Naive B cell (primary cell): ENCODE measurements at places on chromosomes 2 and 18. TPM values are rescaled to one million over a fixed set of nuclear protein-coding genes. Genes with fewer than 3 reads are reported as not detected.

The CDH19 gene
- not detected for polyA plus RNA-seq

The RASGRP3 gene
- polyA plus RNA-seq: 71.2 TPM

DNA sequence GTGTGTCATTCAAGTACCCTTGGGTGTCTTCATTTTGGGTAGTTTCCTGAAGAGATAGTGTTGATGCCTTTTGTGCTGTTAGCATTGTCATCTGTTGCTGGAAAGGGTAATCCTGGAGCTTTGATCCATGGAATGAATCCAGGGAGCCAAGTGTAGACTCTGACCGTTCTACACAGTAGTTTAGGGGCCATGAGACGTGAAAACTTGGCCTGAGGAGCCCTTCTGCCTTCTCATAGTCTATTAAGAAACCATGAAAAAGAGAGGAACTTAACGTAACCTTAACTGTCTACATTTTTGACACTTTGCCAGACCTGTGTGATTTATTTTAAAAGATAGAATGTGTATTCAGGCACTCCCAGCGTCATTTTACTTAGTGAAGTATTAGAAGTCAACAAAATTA lies 194.0 kb downstream of the BABAM2 start:
- no peak for DNase-seq

DNA sequence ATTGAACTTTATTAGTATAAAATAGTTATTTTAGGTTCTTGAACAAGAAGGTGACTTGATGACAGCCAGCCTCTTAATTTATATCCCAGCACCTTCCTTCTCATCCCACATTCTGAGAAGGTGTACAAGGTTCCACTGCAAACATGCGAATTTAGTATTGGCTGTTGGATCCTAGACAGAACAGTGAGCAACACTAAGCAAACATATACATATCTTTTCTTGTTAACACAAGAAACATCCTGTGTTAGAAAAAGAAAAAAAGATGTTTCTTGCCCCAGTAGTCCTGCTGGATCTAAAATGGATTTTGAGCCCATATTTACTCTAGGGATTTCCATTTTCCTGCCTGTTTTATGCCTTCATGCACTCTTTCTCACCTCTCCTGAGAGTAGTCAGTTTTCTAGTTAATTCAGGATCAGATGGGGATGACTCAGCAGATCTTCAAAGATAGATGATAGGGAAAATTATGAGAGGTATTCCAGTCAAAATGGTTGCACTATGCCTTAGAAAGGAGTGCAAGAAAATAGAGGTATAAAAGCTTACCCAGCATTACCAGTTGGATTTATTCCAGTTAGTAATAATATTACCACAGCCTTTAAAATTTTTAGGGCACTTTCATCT lies 336.5 kb downstream of the MEIS1 start:
- DNase-seq: no peak

The FARSB gene
- 32.7 TPM for polyA plus RNA-seq

DNA sequence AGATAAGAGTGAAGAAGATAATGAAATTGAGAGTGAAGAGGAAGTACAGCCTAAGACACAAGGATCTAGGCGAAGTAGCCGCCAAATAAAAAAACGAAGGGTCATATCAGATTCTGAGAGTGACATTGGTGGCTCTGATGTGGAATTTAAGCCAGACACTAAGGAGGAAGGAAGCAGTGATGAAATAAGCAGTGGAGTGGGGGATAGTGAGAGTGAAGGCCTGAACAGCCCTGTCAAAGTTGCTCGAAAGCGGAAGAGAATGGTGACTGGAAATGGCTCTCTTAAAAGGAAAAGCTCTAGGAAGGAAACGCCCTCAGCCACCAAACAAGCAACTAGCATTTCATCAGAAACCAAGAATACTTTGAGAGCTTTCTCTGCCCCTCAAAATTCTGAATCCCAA lies 15.7 kb downstream of the MSH6 start:
- no peak for DNase-seq

GRCh38 chr2:231682603-231683291 lies 25.6 kb upstream of the PTMA start:
- no peak for DNase-seq

The FOXI3 gene
- polyA plus RNA-seq: not detected

GRCh38 chr2:155961641-155962040 lies 370.9 kb downstream of the NR4A2 start:
- DNase-seq: no peak

The RGPD4 gene
- polyA plus RNA-seq: not detected

DNA sequence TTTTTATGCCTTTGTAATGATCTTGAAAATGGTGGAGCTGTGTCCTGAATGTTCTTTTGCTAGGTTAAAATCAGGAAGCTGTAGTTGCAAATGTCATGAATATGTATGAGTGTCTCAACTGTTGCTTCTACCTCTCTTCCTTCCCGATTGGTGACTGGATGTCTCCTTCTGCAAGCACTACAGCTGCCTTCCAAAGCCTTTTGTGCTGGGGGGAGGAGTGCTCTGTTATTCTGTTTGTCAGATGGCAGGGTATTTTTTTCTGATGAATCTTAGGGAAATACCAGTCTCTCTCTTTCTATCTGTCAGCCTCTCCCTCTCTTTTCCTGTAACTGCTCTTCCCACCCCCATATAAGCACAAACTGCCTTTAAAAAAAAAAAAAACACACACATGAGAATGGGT lies 1396.3 kb upstream of the CELF4 start:
- no peak for DNase-seq

DNA sequence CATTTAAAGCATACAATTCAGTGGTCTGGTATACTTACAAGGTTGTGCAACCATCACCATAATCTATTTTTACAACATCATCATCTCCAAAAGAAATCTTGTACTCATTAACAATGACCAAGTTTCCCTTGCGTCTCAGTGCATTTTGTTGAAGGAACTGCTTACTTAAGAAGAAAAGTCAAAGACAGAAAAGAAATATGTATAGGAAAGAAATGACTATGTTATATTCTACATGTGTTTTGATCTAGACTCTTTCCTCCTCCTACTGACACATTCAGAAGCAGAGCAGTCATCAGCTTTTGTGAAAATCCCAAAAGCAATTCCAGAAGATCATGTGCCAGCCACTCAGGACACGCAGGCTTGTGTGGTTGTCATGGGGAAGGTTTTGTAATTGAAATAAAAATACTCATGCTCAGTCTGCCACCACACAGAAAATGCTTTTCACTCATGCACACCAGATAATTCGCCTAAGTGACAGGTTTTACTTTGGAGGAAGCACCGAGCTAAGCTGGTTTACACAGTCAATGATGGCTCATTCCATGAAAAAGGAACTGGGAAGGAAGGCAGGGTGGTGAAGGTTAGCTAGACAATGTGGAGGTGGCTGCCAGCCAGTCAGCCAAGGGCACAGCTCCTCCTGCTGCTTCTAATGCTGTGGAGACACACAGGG lies 158.5 kb upstream of the REV1 start:
- no peak for DNase-seq

The FSHR gene
- not detected for polyA plus RNA-seq

GRCh38 chr2:37795938-37796337 lies 124.5 kb upstream of the CDC42EP3 start:
- no peak for DNase-seq

The VWA3B gene
- polyA plus RNA-seq: not detected

DNA sequence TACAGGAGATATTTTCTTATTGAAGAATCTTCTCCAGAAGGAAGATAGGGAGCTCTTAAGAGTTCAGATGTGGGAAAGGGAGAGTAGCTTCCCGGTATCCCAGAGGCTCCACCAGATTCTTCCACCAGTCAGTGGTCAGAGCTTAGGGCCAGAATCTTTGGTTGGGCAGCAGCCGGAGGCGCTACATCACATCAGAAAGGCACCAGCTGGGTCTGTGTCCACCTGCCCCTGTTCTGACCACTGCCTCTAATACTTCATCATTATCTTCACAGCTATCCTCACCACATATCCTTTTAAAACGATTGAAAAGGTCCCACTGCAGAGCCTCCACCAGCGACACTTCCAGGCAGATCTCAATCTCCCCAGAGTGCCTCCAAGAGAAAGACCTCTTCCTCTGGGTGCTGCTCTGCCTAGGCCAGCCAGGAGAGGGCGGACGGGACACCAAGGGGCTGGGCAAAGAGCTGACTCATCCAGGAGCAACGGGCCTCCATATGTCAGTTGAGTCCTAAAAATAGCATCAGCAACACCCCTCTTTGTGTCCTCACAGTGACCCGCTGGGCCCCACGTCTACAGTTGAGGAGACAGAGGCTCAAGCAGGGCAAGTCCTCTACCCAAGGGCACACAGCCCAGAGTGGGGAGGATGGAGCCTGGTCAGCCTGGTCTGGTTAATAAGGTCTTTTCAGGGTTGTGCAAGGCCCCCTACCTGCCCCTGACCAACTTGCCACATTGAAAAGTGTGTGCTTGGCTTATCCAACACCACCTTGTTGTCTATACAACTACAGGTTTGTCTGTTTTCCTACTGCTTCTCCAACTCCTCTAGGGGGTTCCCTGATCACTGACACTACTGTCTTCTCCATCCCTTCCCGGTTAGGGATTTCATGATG lies 81.2 kb downstream of the ADD2 start:
- DNase-seq: no peak

DNA sequence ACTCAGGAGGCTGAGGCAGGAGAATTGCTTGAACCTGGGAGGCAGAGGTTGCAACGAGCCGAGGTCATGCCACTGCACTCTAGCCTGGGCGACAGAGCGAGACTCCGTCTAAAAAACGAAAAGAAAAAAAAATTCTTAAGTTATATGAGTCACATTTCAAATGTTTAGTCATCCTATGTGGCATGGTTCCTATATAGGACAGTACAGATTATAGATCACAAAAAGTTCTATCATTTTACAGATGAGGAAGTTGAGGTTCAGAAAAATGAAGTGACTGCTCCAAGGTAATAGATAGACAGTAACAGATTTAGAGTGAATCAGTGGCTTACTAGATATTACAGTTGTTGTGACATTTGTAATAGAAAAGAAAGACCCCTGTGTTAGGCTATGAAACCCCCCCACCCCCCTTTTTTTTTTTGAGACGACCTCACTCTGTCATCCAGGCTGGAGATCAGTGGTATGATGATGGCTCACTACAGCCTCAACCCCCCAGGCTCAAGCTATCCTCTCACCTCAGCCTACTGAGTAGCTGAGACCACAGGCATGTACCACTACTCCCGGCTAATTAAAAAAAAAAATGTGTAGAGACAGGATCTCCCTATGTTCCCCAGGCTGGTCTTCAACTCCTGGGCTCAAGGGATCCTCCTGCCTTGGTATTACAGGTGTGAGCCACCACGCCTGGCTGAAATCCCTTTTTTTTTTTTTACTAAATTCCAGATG lies 22.7 kb downstream of the PTPN4 start:
- no peak for DNase-seq

DNA sequence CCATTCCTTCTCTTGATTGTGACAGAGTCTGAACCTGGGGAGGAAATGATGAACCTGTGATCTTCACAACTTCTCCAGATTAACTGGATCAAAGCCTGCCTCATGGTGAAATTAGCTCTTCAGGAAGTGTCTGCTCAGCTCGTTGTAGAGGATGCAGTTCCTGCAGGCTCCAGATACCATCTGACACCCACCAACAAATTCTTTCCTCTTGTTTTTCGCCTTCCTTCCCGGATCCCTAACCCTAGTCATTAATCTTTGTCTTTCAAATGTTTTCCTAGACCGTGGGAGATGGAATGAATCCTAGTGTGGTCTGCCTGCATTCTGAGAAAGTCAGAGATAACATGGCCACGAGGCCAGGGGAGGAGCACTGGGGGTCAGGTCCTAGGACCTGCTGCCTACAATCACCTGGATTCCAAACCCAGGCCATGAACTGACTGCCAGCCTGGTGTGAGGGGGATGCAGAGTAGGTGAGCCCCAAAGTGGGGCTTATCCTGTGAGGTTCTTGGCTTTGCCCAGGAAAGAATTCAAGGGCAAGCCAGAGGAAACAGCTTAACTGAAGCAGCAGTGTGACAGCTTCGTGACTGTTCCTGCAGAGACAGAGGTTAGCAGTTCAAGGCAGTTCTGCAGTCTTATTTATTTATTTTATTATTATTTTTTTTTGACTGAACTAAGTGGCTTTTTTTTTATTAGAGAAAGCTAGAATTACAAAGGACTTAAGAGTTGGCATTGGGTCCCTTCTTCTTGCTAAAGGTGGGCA lies 67.8 kb downstream of the DIPK1C start:
- no peak for DNase-seq

- DNase-seq: no peak
These were observed 241.4 kb downstream of the KCNS3 start for GRCh38 chr2:18119883-18120282.

The DSC3 gene
- polyA plus RNA-seq: not detected

DNA sequence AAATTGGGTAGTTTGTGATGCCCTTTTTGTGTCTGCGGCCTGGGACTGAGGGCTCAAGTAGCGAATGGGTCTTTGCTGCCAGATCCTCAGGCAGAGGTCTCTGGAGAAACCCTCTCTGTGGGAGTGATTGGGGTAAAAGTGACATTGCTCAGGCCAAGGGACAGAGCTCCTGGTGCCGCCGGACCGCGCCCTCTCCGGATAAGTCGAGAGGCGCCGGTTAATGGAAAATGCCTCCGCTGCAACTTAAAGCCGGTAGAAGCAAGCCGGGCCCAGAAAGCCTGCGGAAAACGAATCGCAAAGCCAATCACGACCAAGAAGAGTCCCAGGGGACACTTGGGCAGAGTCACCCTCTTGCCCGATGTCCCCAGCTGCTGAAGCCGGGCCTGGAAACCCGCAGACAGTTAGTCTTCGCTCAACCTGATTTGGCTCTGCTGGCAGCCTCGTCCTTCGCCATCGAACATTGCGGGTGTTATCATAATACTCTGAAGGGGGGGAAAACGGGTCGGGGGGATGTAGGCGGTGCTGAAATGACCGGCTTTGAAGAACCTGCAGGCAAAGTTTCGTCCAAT lies 352 bp upstream of the HOXD12 start:
- no peak for DNase-seq

GRCh38 chr2:191436368-191437055 lies 191.3 kb downstream of the MYO1B start:
- DNase-seq: no peak

- no peak for DNase-seq
These were observed 38.8 kb downstream of the ITGB1BP1 start for GRCh38 chr2:9384521-9384920.

GRCh38 chr2:58594762-58595161 lies 353.6 kb upstream of the FANCL start:
- DNase-seq: no peak

DNA sequence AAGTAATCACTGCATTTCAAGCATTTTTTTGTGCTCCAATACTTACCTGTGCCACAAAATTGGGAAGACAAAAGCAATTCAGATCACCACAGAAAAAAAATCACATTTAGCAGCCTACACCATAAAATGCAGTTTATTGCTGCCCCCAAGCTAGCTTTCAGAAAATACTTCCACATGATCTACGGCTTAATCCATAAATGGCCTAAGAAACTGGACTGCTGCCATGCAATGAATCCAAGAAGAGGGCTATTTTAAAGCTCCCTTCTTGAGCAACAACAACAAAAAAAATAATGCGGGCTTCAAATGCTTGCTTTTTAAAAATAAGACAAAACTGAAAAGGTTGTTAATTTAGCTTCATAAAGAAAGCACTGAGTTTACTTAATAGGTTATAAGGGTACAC lies 272.3 kb downstream of the RAD51AP2 start:
- no peak for DNase-seq

DNA sequence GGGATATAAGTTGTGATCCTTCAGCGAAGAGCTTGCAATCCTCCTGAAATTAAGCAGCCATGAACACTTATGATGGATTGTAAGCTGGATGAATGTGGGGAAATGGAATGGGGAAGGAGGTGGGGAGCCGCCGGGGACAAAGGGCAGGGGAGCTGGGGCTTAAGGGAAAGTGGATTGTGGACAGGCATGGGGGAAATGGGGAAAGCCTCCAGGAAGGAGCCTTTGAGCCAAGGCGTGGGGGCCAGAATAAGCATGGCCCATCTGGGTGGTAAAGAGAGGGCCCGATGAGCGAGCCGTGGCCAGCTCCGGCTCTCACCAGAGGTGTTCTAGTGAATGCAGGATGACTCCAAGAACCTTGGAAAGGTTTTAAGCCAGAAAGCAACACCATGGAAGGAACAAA lies 124.0 kb downstream of the SMAD7 start:
- DNase-seq: no peak
